ENCODE measurements at places on chromosomes 5 and 9. TPM values are rescaled to one million over a fixed set of nuclear protein-coding genes. Genes with fewer than 3 reads are reported as not detected.

GRCh38 chr5:33854733-33855151, 37.0 kb downstream of the ADAMTS12 start:
- no peak overlapping the region for H3K27ac ChIP-seq
- H3K4me1 ChIP-seq, result peaks cover 16% of the 10 kb centered on the region
- no peaks in the 10 kb centered on the region for H3K36me3 ChIP-seq
- H3K4me3 ChIP-seq, result no peak overlapping the region
- H3K27me3 ChIP-seq, result no peaks in the 10 kb centered on the region

GRCh38 chr5:116296335-116297072, 211.7 kb downstream of the COMMD10 start:
- DNase-seq, result no peak
- peaks cover 11% of the 10 kb centered on the region for H3K36me3 ChIP-seq
- no peak overlapping the region for H3K4me3 ChIP-seq
- H3K4me1 ChIP-seq, result no peaks in the 10 kb centered on the region
- H3K27me3 ChIP-seq, result no peaks in the 10 kb centered on the region

Gene C5orf52
- not detected for total RNA-seq

DNA sequence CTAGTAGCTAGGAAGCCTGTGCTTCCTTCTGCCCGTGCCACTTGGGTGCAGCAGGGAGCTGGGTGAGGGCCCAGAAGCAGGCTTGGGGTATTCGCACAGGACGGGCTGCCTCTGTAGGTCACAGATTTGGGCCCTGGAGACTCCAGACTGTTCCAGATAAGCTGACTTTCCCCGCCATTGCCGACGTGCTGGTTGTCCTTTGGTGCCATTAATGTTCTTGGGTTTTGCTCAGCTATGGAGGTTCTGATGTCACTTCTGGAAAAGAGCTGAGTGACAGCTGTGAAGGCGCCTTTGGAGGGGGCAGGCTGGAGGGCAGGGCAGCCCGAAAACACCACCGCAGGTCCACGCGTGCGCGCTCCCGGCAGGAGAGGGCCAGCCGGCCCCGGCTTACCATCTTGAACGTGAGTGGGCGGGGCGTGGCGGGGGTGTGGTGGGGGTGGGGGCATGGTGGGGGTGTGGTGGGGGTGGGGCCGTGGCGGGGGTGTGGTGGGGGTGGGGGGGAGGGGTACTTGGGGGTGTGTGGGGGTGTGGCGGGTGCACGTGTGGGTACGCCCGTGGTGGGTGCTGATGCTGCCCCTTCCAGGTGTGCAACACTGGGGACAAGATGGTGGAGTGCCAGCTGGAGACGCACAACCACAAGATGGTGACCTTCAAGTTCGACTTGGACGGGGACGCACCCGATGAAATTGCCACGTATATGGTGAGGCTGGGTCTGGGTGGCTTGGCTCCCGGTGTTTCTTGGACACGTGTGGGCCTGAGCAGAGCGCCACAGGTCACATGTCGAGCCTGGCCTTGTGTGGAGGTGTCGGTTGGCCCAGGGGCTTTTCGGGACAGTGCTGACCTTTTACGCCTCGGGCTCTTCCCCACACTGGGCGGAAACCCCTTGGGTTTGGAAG, 79.6 kb downstream of the WNK2 start:
- H3K27ac ChIP-seq, result no peak overlapping the region
- H3K4me1 ChIP-seq, result no peaks in the 10 kb centered on the region
- DNase-seq, result peak; percentile 30
- no peak overlapping the region for H3K4me3 ChIP-seq
- peaks cover 6% of the 10 kb centered on the region for H3K27me3 ChIP-seq

GRCh38 chr5:61055434-61056006, 106.7 kb downstream of the SMIM15 start:
- no peaks in the 10 kb centered on the region for H3K4me1 ChIP-seq
- no peak overlapping the region for H3K4me3 ChIP-seq
- no peaks in the 10 kb centered on the region for H3K27me3 ChIP-seq
- no peaks in the 10 kb centered on the region for H3K36me3 ChIP-seq
- DNase-seq, result no peak

- no peak overlapping the region for H3K27ac ChIP-seq
- H3K4me3 ChIP-seq, result no peak overlapping the region
- H3K4me1 ChIP-seq, result no peaks in the 10 kb centered on the region
- no peaks in the 10 kb centered on the region for H3K36me3 ChIP-seq
- H3K27me3 ChIP-seq, result peaks cover 4% of the 10 kb centered on the region
- no peak for DNase-seq
Measured at GRCh38 chr5:144941-145340, 46.4 kb upstream of the LRRC14B start.

DNA sequence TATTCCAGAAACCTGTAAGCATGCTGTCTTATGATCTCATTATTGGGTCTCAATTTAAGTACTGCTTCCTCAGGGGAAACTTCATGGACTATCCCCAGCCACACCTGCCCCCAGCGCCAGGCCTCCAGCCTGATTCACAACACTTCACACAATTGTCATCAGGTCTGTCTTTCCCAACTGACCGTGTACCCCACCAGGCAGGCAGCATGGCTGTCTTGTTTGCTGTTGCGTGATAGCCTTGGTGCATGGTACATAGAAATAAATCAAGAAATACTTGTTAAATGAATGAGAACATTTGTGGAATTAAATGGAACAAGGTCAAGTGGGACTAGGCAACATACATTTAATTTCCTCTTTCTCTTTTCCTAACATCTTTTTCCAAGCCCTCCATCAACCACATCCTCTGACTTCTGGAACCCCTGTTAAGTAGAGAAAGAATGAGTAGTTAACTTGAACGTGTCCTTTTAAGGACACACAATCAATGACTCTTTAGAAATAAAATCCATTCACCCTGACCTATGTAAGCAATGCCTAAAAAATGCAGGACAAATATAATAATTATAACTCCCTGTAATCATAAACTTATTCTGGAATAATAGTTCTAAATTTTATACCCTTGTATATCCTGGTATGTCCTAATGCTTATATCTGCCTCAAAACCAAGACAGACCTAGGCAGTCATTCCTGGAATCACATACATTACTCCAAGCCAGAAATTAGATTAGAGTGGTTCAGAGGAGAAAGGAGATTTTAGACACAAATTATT, 17.2 kb upstream of the THG1L start:
- H3K4me3 ChIP-seq, result no peak overlapping the region
- H3K27ac ChIP-seq, result no peak overlapping the region
- no peaks in the 10 kb centered on the region for H3K36me3 ChIP-seq
- no peak for DNase-seq
- no peaks in the 10 kb centered on the region for H3K27me3 ChIP-seq

GRCh38 chr5:93359960-93360305, 221.1 kb downstream of the NR2F1-AS1 start:
- peaks cover 8% of the 10 kb centered on the region for H3K4me1 ChIP-seq
- H3K27me3 ChIP-seq, result no peaks in the 10 kb centered on the region
- no peak for DNase-seq
- H3K36me3 ChIP-seq, result no peaks in the 10 kb centered on the region

Gene NOXA1
- 6.9 TPM for total RNA-seq

GRCh38 chr5:154697371-154697770, 57.8 kb upstream of the LARP1 start:
- H3K4me1 ChIP-seq, result peaks cover 5% of the 10 kb centered on the region
- H3K36me3 ChIP-seq, result no peaks in the 10 kb centered on the region
- no peak for DNase-seq
- H3K27me3 ChIP-seq, result peaks cover 4% of the 10 kb centered on the region
- H3K4me3 ChIP-seq, result no peak overlapping the region

Gene IL4
- not detected for total RNA-seq

GRCh38 chr5:78562714-78563330, 85.8 kb downstream of the LHFPL2 start:
- no peak for DNase-seq
- H3K27ac ChIP-seq, result no peak overlapping the region
- no peaks in the 10 kb centered on the region for H3K36me3 ChIP-seq
- no peaks in the 10 kb centered on the region for H3K27me3 ChIP-seq

- DNase-seq, result peak; percentile 54
- peak overlapping the region; percentile 74 for H3K27ac ChIP-seq
- peaks cover 3% of the 10 kb centered on the region for H3K36me3 ChIP-seq
- peaks cover 53% of the 10 kb centered on the region for H3K4me1 ChIP-seq
- no peaks in the 10 kb centered on the region for H3K27me3 ChIP-seq
Measured at GRCh38 chr9:135906291-135907005, 898 bp downstream of the CAMSAP1 start.

DNA sequence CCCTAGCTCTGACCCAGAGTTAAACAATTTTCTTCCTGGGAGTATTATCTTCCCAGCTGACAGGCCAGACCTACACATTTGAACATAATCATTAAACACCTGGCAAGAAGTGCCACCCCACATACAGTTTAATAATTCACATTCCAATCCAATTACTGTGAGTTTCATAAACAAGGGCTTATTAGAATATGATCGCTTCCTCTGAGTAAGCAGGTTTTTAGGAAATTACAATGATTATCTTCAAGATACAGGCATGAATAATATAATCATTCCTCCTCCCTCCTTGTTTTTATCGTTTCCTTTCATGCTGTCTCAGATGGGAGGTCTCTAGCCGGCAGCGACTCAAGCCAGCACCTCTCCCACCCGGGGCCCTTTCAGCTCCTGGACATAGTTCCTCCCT, 15.8 kb upstream of the KIF4B start:
- no peak overlapping the region for H3K27ac ChIP-seq
- no peaks in the 10 kb centered on the region for H3K27me3 ChIP-seq
- H3K4me3 ChIP-seq, result no peak overlapping the region
- no peaks in the 10 kb centered on the region for H3K36me3 ChIP-seq
- no peaks in the 10 kb centered on the region for H3K4me1 ChIP-seq

GRCh38 chr9:78332381-78332780, 35.5 kb downstream of the PSAT1 start:
- DNase-seq, result no peak
- no peaks in the 10 kb centered on the region for H3K36me3 ChIP-seq
- H3K27me3 ChIP-seq, result no peaks in the 10 kb centered on the region
- H3K4me1 ChIP-seq, result no peaks in the 10 kb centered on the region

DNA sequence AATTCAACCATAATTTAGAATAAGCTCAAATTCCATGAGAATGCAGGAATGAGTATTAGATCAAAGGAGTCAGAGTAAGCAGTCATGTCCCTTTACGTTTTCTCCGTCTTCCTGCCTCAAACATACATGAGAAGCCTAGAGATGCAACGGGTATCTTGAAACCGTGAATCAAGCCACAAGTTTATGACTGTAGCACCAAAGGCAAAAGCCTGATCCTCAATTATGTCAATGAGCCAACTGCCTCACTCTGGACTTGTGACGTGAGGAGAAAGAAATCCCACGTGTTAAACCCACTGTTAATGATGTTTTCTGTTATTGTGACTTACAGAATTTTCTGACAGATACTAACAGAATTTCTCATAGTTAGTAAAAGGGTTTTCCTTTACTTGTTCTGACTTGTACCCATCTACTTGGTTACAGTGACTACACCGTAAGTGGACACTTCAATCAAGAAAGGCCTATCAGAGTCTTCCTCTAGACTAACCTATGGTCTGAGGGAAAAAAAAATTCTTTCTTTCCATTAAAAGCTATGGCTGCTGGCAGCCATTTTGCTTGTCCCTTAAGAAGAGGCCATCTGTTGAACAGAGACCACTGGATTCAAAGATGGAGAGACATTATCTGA, 35.3 kb upstream of the HK3 start:
- H3K4me1 ChIP-seq, result no peaks in the 10 kb centered on the region
- peaks cover 81% of the 10 kb centered on the region for H3K36me3 ChIP-seq
- H3K27ac ChIP-seq, result no peak overlapping the region
- H3K27me3 ChIP-seq, result no peaks in the 10 kb centered on the region

DNA sequence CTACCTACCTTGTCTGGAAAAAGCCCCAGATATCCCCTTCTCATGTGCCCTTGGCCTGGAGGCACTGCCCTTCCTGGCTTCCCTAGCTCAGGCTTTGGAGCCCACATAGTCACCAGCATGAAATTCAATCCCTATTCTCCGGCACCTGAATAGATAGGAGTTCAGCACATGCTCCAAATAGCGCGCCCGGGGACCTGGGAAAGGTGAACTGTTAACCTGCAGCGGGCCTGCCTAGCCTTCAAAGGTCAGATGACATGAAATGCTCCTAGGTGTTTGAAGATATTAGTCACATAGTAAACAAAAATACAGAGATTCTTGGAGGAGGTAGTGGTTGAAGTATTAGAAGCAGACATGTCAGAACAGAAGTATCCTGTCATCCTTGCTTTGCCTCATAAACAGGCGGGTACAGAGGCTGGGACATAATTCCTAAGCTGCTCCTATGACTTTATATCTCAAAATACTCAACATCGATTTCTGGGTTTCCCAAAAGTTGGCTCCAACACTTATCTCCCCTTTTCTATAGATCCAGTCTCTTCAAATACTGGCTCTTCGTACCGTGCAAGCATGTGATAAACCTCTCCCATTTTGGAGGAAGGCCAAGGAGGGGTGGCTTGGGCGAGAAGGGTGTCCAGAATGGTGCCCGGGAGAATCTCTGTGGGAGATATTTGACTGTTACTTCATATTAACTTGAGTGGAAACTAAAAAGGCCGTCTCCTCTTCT, 88.0 kb upstream of the ANKH start:
- H3K27me3 ChIP-seq, result no peaks in the 10 kb centered on the region
- no peaks in the 10 kb centered on the region for H3K4me1 ChIP-seq
- no peaks in the 10 kb centered on the region for H3K36me3 ChIP-seq

GRCh38 chr9:19252885-19253219, 22.4 kb downstream of the DENND4C start:
- no peak for DNase-seq
- no peak overlapping the region for H3K27ac ChIP-seq
- peaks cover 19% of the 10 kb centered on the region for H3K4me1 ChIP-seq
- peaks cover 9% of the 10 kb centered on the region for H3K36me3 ChIP-seq
- no peak overlapping the region for H3K4me3 ChIP-seq
- no peaks in the 10 kb centered on the region for H3K27me3 ChIP-seq

Gene LCN10
- total RNA-seq, result 2.5 TPM

- H3K36me3 ChIP-seq, result no peaks in the 10 kb centered on the region
- no peaks in the 10 kb centered on the region for H3K27me3 ChIP-seq
- H3K4me3 ChIP-seq, result no peak overlapping the region
Measured at GRCh38 chr9:107409581-107410389, 79.8 kb downstream of the KLF4 start.

Gene PITX1
- total RNA-seq, result 0.47 TPM

DNA sequence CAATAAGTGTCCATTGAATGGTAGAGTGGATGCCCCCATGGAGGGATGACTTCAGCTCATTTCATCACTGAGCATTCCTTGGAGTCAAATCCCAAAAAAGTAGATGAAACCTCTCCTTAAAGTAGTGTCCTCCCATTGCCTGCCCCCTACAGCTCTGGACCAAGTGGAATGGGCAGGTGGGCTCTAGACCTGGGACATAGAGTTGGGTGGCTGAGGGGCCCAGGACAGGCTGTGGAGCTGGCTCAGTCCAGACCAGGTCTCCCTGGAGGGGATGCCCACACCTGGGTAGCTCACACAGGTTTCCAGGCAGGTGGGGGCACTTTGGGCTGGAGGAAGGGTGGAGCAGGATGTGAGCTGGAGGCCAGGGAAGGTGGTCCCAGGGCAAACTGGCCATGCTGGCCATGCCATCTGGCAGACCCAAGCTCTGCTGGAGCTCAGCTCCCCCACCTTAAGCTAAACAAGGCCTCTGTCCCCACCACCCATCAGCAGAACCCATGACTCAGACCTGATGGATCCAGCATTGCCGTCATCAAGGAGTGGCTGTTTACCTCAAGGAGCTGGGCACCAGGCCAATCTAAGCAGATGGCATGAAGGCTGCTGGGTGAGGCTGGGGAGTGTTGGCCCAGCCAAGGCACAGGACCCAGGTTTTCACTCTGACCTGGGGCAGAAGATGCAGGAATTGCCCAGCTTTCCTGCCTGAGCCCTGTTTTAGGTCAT, 6.2 kb upstream of the SPINK4 start:
- no peaks in the 10 kb centered on the region for H3K27me3 ChIP-seq
- peaks cover 10% of the 10 kb centered on the region for H3K4me1 ChIP-seq

GRCh38 chr5:94691949-94692348, 73.5 kb downstream of the SLF1 start:
- no peaks in the 10 kb centered on the region for H3K27me3 ChIP-seq
- peaks cover 26% of the 10 kb centered on the region for H3K36me3 ChIP-seq
- peaks cover 6% of the 10 kb centered on the region for H3K4me1 ChIP-seq
- DNase-seq, result no peak

Gene PCSK1
- 0.18 TPM for total RNA-seq
